ENCODE measurements at places on chromosomes 12 and 14.

DNA sequence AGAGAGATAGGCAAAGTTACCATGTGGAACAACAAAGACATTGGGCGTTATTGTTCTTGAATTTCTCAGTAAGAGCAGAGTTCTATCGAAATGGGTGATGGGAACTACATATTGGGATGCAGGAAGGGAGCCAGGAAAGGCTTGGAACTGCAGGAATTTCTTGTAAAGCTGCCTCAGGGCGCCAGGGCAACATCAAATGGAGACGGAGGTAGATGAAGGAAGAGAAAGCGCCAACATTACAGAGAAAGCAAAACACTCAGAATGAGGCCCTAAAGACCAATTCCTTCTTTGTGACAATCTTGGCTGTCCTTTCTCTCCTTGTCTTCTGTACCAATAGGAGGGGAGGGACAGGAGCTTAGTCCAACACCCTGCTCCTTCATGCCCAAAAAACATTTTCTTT is 148.4 kb downstream of the RPAP3 start:
- no peak for DNase-seq

DNA sequence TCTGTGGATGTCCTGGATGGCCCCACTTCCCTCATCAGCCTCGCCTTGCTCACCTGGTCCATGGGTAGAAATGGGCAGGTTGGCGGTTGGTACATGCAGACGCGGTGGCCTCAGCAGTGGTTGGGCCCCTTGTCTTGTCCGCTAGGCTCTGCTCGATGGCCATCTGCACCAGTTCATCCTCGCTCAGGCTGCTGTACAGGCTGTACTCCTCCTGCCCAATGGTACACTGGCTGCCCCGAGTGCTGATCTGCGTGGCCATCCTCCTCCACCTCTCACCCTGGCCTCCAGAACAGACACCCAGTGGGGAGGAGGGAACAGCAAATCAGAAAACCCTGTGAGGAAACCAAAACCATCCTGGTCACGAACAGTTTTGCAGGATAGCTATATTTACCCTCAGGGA is 12.1 kb downstream of the ASB2 start:
- no peak for DNase-seq

- DNase-seq = no peak
These were observed 704 bp downstream of the SDR39U1 start for GRCh38 chr14:24441904-24442239.

DNA sequence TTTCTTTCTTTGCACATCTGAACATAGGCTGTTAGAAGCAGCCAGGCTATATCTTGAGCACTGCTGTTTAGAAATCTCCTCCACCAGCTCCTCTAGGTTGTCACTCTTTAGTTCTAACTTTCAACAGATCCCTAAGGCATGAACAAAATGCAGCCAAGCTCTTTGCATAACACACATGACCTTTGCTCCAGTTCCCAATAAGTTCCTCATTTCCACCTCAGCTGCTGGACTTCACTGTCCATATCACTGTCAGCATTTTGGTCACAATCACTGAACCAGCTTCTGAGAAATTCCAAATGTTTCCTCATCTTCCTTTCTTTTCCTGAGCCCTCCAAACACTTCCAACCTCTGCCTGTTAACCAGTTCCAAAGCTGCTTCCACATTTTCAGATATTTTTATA is 27.6 kb upstream of the C14orf132 start:
- no peak for DNase-seq

DNA sequence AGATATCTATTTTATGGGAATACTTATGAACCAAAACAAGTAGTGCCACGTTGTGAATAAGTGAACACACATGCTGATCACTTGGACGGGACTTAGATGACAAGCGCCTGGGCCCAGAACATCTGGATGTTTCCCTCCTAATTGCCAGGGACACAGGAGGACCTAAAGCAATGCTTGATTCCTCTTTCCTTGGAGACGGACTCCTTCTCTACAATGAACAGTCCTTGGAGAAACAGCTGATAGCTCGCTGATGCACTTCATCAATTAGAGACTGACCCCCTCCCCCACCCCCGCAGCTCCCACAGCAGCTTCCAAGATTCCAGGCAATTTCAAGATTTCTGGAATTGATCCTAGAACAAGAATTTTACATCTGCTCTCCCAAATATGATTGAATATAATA is 86.4 kb downstream of the ST8SIA1 start:
- no peak for DNase-seq

DNA sequence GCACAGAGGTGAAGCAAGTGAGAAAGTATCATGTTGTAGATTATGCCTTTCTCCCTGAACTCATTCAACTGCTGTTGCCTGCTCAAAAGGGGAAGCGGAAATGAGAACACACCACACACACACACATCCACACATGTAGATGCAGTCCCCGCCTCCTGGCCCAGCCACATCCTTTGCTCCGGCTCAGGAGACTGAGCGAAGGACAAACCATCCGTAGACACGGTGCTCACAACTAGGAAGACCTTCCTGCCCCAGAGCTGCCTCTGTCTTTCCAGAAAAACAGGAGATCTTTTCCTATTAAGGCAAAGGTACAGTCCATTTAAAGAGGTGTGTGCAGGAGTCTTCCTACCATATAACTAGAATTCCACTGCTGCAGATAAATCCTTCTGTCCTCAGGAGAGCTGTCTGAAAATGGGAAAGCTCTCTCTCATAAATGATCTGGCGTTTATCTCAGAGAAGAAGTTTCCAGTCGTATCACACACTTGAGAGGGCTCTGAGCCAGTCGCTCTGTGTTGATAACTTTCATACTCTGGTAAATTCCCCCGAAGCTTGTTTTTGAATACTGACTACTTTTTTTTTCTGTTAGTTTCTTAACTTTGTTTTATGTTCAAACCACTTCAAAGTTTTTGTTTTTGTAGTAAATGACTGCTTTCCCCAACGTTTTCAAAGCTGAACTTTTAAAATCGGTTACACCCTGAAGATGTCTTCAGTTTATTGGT is at the start of gene TESPA1:
TSS of gene TESPA1 (minus strand) at position 105 of the 719 bp plus-strand sequence. CDS start 10,200 bp downstream, outside the sequence.
- peak; percentile 93 for DNase-seq

- DNase-seq = no peak
These were observed 5.7 kb downstream of the MAP3K9 start for GRCh38 chr14:70803321-70804310.

- DNase-seq = no peak
These were observed at the start of gene SLC6A13 for GRCh38 chr12:262817-263216. TSS of gene SLC6A13 (minus strand) at chr12:262836. CDS start at chr12:260052, 2,784 bp downstream.

DNA sequence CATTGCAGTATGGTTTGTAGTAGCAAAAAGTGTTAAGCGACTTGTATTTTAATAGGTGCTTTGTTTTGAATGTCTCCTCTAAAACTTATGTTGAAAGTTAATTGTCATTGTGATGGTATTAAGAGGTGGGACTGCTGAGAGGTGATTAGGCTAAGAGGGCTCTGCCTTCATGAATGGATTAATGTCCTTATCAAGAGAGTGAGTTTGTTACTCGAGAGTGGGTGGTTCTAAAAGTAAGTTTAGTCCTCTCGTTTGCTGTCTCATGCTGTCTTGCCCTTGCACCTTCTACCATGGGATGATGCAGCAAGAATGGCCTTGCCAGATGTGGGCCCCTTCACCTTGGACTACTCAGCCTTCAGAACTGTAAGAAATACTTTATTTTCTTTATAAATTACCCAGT is 17.4 kb downstream of the ZDHHC17 start:
- no peak for DNase-seq

GRCh38 chr12:116136340-116136739 is 141.2 kb downstream of the MED13L start:
- DNase-seq = peak; percentile 8

DNA sequence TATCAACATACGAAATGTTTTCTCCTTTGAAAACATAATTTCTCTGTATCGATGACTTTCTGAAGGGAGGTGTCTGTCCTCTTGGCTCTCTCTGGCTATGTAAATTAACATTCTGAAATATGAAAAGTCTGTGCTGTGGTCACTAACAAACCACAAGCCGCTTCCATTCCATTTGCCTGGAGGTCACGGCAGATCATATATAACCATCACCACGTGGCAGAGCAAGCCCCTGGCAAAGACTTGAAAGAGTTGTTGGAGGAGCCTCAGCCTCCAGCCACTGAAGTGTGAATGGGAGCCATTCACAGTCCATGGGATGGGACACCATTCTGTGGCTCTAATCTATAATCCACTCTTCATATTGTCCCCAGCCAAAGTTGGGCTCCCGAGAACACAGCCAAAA is 39.6 kb downstream of the CDKL1 start:
- no peak for DNase-seq

- DNase-seq = no peak
These were observed 17.9 kb upstream of the AQP2 start for GRCh38 chr12:49932533-49933130.

DNA sequence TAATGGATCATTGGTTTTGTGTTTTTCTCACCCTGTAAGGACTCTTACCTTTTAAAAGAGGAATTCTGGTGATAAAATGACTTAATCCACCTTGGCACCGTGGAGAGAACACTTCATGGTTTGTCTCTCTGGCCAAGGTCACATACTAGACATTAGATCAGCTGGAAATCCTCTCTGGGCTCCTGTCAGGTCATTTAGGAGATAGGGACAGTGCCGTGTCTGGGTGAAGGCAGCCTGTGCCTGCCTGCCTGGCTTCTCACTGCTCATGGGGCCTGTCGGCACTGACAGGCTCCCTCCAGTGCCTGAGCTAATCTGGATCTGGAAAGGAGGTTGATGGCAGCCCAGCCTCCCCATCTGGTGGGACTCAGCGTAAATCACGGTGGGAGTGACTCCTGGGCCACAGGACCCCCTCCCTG is 5.7 kb downstream of the CRADD start:
- DNase-seq = no peak

GRCh38 chr14:92982956-92983355 is 60.0 kb downstream of the CHGA start:
- DNase-seq = no peak

GRCh38 chr12:114562654-114563053 is 121.3 kb downstream of the TBX3 start:
- no peak for DNase-seq

- DNase-seq = no peak
These were observed 2.4 kb upstream of the TCL1B start for GRCh38 chr14:95683793-95684192.

- DNase-seq = no peak
These were observed 1.5 kb downstream of the CMAS start for GRCh38 chr12:22047494-22047893.
